ENCODE measurements at places on chromosomes 2 and 18. TPM values are rescaled to one million over a fixed set of nuclear protein-coding genes. Genes with fewer than 3 reads are reported as not detected.

- no peak for DNase-seq
Measured at GRCh38 chr2:159213296-159213695, 73.2 kb downstream of the WDSUB1 start.

DNA sequence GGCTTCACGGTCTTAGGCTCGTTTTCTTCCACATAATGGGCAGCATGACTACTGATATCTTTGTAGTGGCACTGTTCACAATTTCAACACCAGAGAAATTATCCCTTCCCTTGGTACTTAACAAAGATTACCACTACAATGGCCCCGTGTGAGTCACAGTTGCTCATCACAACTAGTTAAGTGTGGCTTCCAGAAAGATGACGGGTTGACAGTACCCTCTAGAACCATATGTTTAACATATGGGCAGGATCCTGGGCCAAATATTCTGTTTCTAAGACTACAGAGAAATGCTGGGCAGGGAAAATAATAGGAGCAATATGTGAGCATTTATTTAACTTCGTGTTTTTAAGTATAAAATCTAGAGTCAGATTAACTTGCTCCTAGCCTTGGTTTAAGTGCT lies 780.1 kb upstream of the LINC00305 start:
- peak; percentile 45 for DNase-seq

DNA sequence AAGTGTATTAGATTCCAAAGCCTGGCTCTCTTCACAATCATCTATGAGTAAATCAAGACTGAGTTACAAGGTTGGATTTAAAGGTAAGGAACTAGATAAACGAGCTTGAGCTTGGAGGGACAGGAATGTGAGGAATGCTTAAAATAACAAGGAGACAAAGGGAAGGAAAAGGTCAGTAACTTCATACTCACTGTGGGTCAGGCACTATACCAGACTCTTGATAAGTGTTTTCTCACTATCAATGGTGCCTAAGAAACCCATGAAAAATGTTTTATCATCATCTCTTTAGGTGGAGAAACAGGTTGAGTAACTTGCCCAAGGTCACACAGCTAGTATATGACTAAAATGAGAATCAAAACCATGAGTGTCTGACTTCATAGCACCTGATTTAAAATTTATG lies 212.1 kb downstream of the CDH2 start:
- DNase-seq = no peak

- no peak for DNase-seq
Measured at GRCh38 chr2:38353402-38353801, 23.7 kb downstream of the ATL2 start.

DNA sequence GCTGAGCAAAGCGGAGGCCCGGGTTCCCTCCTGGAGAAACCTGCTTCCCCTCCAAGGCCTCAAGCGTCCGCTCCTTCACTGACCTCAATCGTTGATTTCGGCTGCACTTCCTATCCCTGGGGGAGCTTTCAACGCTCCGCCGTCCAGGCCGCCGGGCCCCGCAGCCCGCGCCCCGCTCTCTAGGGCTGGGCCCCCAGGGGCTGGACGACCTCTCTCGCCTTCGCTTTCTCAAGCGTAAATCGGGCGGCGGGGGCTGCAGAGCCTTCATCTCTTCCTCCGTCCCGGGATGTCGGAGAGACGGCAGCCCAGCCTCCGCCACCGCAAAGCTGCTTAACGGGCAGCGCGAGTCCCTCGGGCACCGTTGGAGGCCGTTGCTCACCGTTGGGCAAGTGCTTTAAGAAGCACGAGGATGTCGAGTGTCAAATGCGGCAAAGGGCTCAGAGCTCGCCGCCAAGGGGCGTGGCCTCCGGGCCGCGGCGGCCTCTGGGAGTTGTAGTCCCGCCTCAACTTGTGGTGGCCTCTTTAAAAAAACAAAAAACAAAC lies 8.5 kb downstream of the HES6 start:
- peak; percentile 82 for DNase-seq

GRCh38 chr2:204176306-204176705 lies 239.7 kb downstream of the ICOS start:
- DNase-seq = no peak

DNA sequence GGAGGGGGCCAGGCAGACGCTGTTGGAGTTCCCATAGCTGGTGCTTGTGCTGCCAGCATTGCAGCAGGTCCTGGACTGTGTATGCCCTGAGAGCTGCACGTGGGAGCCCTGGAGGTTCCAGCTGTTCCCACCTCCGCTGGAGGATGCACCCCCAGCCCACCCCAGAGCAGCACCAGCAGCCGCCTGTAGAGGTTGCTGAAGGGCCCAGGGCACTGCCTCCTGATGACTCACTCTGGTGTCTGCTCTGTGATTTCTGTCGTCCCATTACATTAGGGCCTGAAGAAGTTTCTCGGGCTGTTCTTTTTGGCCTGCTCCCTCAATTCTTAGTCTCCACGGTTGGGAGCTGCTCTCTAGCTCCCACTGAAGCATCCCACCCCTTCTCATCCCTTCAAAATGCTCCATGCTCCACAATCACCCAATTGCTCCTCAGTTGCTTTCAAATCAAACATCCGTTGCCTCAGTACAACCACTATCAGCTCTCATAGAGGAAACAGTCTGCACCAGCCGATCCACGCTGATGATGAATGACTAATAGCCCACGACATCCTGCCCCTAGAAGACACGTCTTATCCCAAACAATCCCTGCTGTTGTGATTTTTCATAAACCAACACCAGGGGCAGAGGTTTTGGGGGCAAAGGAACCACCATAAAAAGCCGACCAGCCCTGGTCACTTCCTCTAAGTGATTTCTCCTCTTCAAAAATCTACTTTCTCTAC lies 65.2 kb upstream of the RNF152 start:
- no peak for DNase-seq

GRCh38 chr2:217413193-217413592 lies 553.3 kb upstream of the TNP1 start:
- no peak for DNase-seq

The MOGAT1 gene
- total RNA-seq = not detected

The CAPN14 gene
- total RNA-seq = not detected

The ANTXR1 gene
- total RNA-seq = 7.1 TPM

The CTLA4 gene
- not detected for total RNA-seq

The SLC9A4 gene
- not detected for total RNA-seq
